NCI-H774 (cell line): ENCODE measurements at places on chromosomes 4 and X.
A peak's percentile ranks its signal among the peaks of the same experiment; 100 is the strongest.

DNA sequence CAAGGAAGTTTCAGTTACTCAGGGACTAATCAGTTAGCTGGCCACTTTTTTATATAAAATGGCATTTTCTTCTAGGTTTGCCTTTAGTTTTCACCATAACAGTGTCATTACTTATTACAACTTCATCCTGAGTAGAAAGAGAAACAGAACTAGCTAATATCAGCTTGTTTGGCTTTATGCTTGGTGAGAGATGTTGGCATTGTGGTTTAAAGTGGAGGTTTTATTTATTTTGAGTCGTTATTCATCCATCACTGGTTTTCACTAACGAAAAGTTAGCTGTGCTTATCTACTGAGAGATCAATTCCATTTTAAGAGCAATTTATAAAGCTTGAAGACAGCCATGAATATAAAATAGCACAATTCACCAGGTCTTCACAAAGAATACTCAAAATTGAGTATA is 714.5 kb downstream of the GRID2 start:
- DNase-seq = no peak

DNA sequence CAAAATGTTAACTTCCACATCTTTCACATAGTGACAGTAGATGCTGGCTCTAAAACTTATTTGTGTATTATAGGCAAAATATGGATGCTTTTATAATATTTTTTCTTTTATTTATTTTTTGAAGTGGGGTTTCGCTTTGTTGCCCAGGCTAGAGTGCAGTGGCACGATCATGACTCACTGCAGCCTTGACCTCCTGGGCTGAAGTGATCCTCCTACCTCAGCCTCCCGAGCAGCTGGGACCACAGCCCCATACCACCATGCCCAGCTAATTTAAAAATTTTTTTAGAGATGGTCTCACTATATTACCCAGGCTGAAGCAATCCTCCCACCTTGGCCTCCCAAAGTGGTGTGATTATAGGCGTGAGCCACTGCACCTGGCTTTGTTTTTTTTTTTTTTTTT is 48.6 kb downstream of the ZFX start:
- no peak for DNase-seq

- no peak for DNase-seq
Observed at GRCh38 chr4:704971-705277, 708 bp upstream of the PCGF3 start.

DNA sequence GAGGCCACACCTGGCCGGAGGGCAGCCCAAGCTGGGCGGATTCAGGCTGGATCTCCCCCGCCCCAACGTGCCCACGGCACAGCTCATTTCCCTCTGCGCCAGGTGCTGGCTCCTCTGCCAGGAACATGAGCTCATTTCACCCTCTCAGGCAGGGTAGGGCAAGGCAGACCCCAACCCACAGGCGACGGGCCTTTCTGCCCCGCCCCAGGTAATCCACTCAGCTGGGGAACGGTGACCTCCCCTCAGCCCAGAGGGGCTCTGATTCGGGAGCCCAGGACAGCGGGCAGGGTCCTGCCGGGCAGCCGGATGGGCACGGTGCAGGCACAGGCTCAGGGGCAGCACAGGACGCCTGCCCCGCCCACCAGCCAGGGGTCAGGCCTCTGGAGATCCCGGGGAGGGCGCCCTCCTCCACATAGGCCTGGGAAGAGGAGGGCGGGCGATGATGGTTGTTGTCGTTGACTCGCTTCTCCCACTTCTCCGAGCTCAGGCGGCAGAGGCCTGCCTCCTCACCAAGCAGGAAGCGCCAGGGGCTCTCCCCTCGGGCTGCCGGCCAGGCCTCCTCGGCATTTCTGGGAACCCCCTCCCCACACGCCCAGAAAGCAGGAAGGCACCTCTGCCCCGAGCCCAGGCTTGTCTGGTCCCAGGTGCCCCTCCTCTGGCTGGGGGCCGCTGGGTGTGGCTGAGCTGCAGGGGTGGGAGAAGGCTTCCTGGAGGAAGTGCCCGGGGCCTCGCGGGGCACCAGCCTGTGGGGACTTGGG is 31.1 kb downstream of the TACC3 start:
- DNase-seq = no peak

DNA sequence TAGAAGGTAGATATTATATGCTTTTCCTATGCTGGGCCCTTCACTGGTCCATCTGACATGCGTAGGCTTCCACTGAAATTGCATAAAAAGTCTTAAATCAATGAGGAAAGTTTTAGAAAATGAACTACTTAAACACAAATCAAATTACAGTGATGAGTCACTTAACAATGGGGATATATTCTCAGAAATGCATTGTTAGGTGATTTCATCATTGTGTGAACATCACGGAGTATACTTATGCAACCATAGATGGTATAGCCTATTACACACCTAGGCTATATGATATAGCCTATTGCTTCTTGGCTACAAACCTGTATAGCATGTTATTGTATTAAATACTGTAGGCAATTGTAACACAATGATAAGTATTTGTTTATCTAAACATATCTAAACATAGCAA is 10.3 kb downstream of the STAP1 start:
- no peak for DNase-seq

- DNase-seq = no peak
Observed at GRCh38 chr4:164748375-164748774, 5.6 kb upstream of the SMIM31 start.

- peak; percentile 17 for DNase-seq
Observed at GRCh38 chrX:38452603-38453002, 100.2 kb downstream of the OTC start.

DNA sequence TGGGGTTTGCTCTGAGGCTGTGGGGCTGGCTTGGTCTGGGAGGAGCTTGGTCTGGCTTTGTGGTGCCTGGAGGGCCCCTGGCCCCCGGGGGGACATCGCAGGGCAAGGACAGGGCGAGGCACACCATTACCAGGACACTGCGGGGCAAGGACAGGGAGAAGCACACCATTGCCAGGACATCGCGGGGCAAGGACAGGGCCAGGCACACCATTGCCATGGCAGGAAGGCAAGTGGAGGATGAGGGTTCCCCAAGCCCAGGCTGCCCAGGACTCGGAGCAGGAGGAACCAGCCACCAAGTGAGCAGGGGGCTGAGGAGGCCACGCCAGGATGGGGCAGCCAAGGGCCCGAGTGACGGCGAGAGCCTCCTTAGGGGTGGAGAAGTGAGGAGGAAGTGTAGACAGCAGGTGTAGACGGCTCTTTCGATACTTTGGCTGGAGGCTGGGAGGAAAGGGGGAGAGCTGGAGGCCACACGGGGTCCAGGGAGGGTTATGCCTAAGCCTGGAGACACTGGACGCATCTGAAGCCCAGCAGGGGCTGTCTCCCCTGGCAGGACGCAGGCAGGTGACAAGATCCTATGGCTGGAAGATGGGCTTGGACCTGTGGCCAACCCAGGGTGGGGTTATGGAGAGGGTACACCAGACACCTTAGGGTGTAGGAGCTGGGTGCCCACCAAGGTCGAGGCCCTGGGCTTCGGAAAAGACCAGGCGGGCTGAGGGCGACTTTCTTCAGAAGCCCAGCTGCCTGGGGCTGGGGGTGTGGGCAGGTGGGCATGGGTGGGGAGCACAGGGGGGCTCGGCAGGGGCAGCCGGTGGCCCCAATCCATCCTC is 7.3 kb downstream of the NKX1-1 start:
- DNase-seq = no peak
